ENCODE measurements at places on chromosomes 3 and 15.

- DNase-seq = no peak
These were observed 76.0 kb upstream of the DCBLD2 start for GRCh38 chr3:98977520-98977919.

DNA sequence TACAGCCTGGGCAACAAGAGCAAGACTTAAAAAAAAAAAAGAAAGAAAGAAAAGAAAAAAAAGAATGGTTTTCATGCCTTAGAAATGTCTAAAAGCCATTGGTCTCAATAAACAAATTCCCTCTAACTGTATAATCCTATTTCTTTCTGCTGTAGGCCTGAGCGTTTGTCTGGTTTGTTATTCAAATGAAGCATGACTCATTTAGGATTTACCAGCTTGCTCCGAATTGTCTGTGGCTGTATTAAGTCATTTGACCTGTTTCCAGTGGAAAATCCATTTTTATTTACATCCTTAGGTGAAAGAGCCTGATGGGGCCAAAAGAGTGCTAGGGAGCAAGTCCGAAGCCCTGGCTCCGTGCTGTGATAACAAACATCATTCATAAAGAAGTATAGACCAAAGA is 73.8 kb downstream of the BDH1 start:
- no peak for DNase-seq

GRCh38 chr3:171991166-171991565 is 48.2 kb upstream of the FNDC3B start:
- DNase-seq = no peak

- DNase-seq = no peak
These were observed 21.6 kb downstream of the EMC4 start for GRCh38 chr15:34246276-34246976.

DNA sequence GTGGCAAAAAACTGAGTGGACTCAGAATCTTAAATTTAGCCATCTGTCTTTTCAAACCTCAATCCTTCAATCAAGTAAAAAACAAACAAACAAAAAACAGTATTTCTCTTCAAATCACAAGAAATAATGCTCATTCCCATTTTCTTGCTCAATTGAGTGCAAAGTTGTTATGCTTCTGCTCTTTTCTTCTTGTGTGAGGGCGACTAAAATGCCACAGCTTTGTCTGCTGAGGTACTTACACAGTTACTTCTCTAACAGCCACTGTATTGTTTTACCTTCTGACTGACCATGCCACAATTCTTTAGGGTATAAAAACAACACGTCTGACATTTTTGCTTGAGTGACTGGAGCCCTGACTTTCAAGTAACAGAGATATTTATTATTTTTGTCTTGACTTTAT is 617.4 kb downstream of the NAALADL2 start:
- DNase-seq = no peak

DNA sequence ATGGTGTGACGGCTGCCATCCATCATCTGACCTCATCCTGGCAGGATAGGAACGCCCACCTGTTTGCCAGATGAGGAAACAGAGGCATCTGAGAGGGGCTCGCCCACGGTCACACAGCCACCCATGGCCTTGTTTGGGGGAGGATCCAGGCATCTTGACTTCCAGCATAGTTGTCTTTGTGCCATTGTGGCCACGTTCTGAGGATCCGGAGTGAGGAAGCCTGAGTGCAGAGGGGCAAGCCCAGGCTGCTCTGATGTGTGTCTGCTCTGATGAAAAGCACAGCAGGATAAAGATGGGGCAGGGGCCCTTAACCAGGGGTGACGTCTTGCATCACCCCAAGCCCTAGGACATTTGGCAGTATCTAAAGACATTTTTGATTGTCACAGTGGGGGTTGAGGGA is 58.7 kb downstream of the FGD5 start:
- no peak for DNase-seq

DNA sequence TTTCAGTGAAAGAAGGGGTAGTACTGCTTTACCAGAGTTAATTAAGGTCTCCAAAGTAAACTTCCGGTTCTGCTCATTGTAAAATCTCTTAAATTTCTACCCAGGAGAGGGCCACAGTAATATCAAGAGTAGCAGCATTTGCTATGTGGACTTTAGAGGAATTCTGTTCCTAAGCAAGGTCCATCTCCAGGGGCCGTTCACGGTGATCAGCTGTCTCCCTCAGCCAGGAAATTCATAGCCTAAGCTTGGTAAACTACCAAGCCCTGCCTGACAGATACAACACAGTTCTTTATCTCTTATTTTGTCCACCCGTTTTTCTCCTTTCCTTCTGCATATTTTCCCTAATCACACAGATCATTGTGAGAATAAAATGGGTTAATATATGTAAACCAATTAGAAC is 2.3 kb downstream of the DUT start:
- no peak for DNase-seq

- DNase-seq = no peak
These were observed 312.1 kb downstream of the SLC9A9 start for GRCh38 chr3:143535994-143536784.

DNA sequence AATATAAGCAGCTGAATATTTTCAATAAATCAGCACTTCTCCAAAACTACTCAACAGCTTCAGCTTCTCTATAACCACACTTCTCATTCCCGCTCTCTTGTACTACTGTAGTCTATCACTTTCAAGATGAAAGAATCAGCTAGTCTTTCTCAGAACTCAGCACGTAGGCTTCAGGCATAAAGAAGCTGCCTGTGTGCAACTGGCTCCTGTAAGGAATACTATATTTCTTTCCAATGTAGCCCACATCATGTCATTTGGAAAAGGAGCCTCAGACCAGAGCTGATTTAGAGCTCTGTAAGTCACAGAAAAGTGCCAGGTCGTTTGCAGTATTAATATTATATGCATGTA is 62.3 kb downstream of the FMN1 start:
- no peak for DNase-seq

- DNase-seq = no peak
These were observed 38.2 kb upstream of the FAM174B start for GRCh38 chr15:92693691-92694331.

GRCh38 chr15:60875681-60876080 is 353.4 kb downstream of the RORA start:
- DNase-seq = no peak

GRCh38 chr15:64515196-64515595 is 54.8 kb downstream of the ZNF609 start:
- DNase-seq = no peak

- DNase-seq = no peak
These were observed 8.3 kb downstream of the MINAR1 start for GRCh38 chr15:79440355-79440908.

DNA sequence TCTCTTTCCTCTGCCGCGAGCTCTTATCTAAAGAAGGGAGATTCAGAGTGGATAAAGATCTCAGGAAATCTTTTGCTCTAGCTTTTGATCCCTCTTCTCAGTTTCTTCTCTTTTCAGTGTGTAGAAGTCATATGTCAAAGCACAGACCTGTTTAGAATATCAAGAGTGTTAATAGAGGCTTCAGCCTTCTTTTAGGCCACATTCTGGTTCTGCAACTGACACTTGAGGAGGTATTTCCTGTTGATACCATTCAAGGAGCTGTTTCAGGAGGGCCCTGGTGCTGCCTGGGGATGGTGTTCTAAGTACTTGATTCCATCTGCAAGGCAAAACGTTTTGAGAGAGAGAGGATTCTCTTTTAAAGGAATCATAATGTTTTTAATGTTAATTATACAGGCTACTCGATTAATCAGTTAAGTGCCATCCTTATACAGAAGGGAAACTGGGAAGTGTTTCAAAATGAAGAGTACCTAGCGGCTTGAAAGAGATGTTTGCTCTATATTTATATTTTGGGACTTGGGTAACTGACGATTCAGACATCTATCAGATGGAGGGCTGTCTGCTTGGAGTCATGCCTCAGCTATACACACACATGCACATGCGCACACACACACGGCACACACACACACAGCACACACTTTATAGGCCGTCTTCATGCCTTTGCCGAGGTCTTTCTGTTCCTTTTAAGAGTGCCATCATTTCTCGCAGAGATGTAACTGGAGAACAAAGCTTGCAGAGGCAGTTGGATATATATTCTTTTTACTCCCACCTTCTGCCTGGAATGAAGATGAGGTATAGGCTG is 313.9 kb downstream of the PTPRG start:
- no peak for DNase-seq

DNA sequence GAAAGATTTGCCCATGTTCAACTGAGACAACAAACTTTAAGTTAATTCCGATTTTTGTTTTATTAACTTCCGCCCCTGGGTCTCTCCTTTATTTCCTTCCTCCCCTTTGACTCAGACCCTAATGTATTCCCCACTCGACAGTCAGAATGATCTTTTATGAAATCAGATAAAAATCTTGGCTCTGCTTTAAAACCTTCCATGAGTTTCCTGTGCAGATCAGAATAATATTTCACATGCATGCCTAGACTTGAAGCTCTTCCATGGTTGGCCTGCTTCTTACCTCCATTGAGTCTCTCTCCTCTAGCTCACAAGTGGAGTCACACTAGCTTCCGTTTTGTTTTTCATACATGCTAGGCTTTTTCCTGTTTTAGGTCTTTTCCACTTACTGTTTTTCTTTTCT is 116.8 kb upstream of the SPATA16 start:
- no peak for DNase-seq

DNA sequence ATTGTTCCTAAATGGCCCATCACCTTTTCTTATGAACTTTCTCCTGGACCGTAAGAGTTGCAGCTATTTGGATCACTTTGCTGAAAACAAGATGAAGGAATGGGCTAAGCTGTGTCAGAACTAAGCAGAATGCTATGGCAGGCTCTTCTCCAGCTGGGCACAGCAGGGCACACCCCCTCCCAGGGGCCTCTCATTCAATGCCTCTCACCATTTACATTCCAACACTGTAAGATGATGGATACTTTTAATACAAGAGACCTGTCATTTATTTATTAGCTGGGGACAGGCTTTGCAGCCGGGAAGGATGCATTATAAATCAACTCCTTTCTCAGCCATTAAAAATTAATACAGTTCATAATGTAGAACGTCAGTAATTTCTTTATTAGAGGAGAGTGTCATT is 240.1 kb downstream of the NTRK3 start:
- no peak for DNase-seq

GRCh38 chr15:90744759-90745402 is 27.7 kb downstream of the BLM start:
- no peak for DNase-seq

DNA sequence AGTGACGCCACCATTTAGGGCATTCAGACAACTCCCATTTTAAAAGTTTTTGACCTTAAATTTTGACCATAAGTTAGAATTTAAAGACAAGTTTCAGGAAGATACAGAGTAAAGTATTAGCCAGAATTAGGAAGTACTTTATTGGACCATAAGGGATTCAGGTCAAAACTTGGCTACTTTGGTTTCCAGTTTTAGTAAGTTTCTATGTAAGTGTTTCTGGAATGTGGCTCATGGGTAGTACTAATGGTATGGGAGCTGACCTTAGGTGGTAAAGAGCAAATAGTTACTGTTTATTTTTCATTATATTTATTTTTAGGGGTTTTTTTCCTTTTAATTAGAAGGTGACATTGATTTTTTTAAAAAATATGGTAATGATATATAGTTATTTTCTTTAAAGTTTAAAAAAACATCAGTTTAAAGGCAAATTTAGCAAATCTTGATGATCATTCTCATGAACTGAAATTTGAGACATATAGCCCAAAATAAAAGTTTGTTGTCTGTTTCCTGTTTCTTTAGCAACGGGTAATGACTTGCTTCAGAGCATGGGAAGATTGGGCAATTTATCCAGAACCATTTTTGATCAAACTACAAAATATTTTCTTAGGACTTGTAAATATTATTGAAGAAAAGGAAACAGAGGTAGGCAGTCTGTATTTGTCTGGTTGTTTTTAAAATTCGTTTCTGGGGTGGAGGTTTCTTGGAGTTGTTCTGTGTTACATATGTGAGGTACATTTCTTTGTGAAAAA is 34.3 kb downstream of the U2SURP start:
- no peak for DNase-seq

- DNase-seq = no peak
These were observed 427.1 kb upstream of the C2CD4B start for GRCh38 chr15:62591842-62592838.

- no peak for DNase-seq
These were observed 24.0 kb upstream of the SOX2 start for GRCh38 chr3:181687731-181688130.

DNA sequence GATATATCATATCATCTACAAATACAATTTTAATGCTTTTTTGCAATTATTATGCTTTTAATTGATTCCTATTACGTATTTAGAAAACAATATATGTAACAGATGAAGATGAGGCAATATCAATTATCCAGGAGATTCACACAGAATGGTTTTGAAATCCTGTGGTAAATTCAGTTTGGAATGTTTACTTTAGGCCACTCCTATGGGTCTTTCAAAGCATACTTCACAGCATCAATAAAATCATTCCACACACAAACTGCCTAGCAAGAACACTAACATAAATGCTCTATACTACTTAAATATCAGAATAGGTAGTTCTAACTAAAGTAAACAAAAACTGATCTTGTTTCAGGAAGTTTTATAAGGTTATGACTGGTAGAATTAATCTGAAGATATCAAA is 90.5 kb downstream of the FAM227B start:
- no peak for DNase-seq

- no peak for DNase-seq
These were observed 295.1 kb downstream of the SHOX2 start for GRCh38 chr3:157810924-157811718.

DNA sequence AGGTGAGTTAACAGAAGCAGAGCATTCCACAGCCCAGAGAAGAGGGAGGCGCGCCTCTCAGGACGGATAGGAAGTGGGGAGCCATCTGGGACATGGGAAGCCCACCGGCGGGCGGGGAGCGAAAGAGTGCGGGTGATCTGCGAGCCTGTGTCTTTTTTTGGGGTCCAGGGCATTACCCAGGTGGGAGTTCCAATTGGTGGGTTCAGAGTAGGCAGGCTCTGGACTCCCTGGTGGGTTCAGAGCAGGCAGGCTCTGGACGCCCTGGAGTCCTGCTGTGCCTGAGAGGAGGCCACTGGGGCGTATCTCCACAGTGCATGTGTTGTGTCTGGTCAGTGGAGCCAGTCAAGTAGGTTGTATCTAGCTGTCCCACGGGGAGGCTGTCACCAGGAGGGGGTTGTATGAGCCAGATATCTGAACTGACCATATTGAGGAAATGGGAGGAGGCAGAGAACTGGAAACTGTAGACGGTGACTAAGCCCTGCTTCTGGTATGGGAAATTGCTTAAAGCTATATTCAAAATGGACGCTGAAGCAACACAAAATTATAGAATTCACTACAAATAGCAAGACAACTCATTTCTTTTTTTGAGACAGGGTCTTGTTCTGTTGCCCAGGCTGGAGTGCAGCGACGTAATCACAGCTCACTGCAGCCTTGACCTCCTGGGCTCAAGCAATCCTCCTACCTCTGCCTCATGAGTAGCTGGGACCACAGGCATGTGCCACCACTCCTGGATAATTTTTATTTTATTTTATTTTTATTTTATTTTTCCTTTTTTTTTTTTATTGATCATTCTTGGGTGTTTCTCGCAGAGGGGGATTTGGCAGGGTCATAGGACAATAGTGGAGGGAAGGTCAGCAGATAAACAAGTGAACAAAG is 34.5 kb upstream of the CHST2 start:
- DNase-seq = no peak

Data from left hindlimb (tissue), 1 donor.